ENCODE measurements at places on chromosomes 4 and X.

DNA sequence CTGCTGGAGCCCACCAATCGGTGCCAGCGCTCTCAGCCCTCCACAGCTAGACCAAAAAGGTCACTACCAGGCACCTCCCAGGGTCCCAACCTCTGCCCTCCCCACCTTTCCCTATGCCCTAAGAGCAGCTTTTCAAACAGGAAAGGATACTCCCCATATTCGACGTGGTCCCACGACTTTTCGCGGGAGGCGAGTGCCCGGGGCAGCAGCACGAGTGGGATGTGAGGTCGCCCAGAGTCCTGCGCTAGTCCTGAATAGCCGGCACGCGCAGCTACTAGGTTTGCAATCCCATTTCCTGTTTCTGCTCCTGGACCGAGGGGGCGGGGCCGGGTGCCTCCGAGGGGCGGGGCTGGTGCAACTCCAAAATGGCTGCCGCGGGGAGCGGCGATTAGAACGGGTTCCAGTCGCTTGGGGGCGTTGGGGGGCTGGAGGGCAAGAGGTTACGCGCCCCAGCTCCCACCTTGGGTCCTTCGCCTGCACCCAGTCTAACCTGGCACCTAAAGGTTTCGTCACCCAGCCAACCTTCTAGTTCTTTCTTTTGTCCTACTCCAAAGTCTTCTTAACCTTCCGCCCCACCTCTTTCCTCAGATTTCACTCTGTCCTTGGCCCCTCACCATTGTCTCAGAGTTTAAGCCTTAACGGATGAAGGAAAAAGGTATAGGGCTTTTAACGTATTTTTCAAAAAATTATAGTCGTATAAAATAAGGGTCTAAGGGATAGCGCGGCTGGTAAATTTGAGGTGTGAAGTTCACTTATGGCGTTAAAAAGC, 85.0 kb upstream of the TENT5D start:
- no peak for DNase-seq

GRCh38 chr4:130486186-130486585, 1390.2 kb downstream of the C4orf33 start:
- no peak for DNase-seq

DNA sequence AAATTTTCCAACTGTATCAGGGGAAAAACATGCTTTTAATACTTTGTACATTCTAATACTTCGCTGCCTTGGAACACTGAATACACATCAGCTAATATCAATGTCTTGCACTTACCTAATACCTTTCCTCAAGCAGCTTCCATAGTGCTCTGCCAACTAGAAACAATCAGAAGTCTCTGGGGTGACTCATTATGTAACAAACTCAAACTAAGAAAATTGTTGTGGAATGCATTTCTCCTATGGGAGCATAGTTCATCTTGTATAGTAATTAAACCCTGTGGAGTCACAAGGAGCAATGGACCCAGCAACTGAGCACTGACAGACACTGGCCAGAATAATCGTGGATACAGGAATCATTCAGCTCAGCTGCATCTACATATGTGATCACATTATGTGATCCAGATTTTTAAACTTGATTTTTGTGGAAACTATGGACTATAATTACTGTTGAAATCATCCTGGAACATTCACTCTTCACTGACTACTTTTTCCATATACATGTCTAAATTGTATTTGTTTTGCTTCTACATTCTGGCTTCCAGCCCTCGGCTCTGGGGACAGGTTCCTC, 496.9 kb downstream of the TMA16 start:
- DNase-seq: no peak

DNA sequence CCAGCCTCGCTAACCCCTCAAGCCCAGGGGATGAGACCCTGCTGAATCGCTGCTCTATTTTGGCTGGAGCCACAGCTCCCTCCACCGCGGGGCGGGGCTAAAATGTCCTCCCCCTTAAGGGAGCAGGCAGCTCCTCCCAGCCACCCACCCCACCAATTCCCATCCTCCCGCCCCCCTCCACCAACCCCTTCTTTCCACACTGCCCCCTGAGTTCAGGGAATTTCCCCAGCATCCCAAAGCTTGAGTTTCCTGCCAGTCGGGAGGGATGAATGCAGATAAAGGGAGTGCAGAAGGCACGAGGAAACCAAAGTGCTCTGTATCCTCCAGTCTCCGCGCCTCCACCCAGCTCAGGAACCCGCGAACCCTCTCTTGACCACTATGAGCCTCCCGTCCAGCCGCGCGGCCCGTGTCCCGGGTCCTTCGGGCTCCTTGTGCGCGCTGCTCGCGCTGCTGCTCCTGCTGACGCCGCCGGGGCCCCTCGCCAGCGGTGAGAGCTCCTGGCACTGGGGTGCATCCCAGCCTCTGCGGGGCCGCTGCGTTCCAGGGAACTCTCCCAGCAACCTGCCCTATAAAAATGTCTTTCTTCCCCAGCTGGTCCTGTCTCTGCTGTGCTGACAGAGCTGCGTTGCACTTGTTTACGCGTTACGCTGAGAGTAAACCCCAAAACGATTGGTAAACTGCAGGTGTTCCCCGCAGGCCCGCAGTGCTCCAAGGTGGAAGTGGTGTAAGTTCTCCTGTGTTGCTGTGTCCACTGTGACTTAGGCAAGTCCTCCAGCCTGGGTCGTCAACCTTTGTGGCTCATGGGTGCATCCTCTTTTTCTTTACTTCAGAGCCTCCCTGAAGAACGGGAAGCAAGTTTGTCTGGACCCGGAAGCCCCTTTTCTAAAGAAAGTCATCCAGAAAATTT, at the start of gene CXCL6:
CXCL6 (plus strand) TSS at position 306 of the 907 bp plus-strand sequence; CDS start at position 379, 73 bp downstream.
- DNase-seq: no peak

- no peak for DNase-seq
These were observed 316.1 kb downstream of the KCTD8 start for GRCh38 chr4:44132526-44132925.

DNA sequence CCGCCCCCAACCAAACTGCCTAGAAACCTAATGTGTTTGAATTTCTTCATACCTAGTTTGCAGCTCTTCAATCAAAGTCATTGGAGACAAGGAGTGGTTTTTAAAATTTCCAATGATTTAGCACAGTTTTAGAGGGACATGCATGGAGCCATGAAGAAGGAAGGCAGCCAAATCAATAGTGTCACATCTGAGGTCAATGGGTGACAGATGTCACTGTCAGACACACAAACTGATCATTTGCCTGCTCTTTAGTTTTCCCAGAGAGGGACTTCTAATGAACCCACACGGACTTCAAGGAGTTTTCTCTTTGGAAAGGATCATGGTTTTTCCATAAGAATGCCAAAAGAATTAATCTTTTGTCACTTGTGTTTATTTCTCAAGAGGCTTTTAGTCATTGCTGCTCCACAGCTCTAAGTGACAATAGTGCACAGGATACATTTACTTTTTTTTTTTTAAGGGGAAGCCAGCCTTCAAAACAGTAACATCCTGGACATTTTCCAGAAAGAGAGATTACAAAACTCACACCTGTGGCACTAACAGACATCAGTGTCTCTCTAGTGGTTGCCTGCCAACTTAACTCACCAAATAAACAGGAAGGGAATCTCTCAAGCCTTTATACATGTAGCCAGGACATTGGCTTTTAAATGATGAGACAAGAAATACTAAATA, 251.1 kb upstream of the DIAPH2 start:
- DNase-seq: no peak

- no peak for DNase-seq
These were observed 626 bp downstream of the JADE3 start for GRCh38 chrX:46912603-46913491.

GRCh38 chr4:173930329-173930967, 353.0 kb downstream of the FBXO8 start:
- DNase-seq: no peak
